ENCODE measurements at places on chromosomes 13 and 19.

- DNase-seq = no peak
Measured at GRCh38 chr19:35862528-35862927, 5.8 kb downstream of the KIRREL2 start.

- DNase-seq = peak; percentile 35
Measured at GRCh38 chr19:32662186-32662585, 12.8 kb downstream of the ANKRD27 start.

GRCh38 chr19:48999481-49000325, 6.0 kb downstream of the RUVBL2 start:
- DNase-seq = peak; percentile 67

DNA sequence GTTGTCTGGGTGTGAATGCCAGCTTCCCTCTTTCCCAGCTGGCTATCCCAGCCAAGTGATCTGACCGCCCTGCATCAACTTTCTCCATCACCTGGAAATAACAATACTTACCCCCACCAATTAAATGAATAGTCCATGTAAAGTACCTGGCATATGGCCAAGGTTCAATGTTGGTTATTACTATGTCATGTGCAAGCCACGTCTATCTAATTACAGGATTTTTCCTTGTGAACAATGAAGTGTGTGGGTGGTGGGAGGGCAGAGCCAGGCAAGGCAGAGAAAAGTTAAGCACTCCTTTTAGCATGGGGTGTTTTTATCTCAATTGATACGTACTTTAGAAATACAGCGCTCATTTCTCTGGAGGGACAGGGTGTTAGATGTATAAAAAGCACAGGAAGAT, 121.1 kb downstream of the NHLRC3 start:
- no peak for DNase-seq

GRCh38 chr19:45958320-45958719, 15.3 kb downstream of the NOVA2 start:
- DNase-seq = no peak

- no peak for DNase-seq
Measured at GRCh38 chr13:50358231-50359040, 343.2 kb downstream of the KCNRG start.

DNA sequence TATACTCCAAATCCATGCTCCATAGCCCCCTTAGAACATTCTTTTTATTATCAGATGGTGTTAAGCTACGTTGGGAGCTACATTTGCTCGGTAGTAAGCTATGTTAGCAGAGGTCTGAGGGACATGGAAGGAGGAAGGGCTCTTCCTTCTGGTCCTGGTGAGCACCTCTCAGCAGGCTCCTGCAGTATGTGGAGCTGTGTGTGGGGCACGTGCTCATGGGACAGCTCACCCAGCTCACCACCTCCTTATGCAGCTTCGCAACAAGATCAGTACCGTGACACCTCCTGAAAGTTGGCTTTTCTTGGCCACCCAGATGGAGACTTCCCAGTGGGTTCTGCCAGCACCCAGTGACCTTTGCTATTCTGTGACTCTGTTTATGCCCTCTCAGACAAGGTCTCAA, 400.5 kb upstream of the SLC10A2 start:
- no peak for DNase-seq

DNA sequence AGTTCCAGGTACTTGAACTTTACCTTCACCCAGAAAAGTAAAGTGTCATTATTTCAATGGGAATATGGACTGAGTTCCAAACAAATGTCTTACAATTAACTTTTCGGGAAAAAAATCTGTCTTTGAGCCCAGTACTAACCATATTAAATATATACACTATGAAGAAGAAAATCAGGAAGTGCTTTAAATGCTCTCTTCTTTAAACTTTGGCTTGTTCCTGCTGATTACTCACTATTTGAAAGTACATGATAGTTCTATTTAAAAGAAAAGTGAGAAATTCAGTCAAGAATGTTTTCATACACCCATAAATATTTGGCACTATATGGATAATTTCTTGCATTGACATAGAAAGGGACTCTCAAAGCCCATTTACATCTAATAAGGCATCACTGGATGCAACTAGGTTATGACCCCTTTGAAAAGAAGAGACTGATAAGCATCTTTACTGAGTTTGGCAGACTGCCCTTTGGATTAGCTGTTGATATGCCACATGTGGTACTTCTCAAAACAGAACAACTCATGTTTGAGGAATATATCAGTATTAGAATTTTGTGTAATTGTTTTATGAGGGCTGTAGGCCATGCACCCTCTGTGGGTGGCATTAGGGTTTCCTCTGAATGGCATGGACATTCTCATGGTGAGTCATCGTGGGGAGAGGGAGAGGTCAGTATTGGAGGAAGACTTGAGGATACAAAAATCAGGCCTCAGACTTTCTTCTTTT, 25.0 kb upstream of the VWA8 start:
- DNase-seq = peak; percentile 93

- DNase-seq = peak; percentile 37
Measured at GRCh38 chr19:4103080-4103433, 20.9 kb downstream of the MAP2K2 start.

GRCh38 chr19:41426952-41427646, at the start of gene B3GNT8:
B3GNT8 (minus strand) TSS chr19:41427374; CDS start chr19:41426778, 596 bp downstream.
- peak; percentile 64 for DNase-seq

- DNase-seq = peak; percentile 82
Measured at GRCh38 chr13:110546926-110547325, 14.6 kb downstream of the RAB20 start.

- DNase-seq = no peak
Measured at GRCh38 chr13:86282442-86282841, 483.2 kb upstream of the SLITRK6 start.

- DNase-seq = no peak
Measured at GRCh38 chr13:49326222-49326917, 78.6 kb downstream of the CDADC1 start.

- DNase-seq = no peak
Measured at GRCh38 chr19:10143681-10144080, 24.0 kb upstream of the EIF3G start.

DNA sequence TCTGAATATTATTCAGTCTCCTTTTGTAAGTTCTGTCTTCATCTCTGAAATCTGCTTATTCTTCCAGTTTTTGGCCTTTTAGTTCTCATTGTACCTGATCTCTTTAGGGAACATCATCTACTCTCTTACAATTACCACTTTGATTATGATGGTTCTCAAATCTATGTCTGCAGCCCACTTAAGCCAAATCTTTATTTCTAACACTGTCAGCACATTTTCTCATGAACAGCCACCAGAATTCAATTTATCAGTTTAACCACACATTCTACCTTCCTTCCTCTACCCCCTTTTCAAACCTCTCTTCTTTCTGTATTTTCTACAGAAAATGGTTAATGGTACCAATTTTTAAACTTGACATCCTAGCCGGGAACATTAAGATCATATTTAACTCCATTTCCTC, 175.3 kb downstream of the FGF14 start:
- no peak for DNase-seq

DNA sequence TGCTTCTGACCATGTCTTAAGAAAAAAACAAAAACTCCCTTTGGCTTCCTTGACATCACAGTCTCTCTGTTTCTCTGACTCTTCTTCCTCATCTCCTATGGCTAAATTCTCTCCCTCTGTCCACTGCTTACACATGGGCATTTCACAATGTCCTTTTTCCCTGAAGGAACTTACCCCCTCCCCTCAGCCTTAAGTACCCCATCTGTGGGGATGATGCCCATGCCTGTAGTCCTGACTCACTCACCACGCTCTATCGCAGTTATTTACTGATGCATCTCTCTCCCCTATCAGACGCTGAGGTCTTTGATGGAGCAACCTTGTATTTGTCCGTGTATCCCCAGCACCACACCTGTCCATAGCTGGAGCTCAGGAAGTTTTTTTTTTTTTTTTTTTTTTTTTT, 32.4 kb downstream of the ACTN4 start:
- DNase-seq = peak; percentile 66

DNA sequence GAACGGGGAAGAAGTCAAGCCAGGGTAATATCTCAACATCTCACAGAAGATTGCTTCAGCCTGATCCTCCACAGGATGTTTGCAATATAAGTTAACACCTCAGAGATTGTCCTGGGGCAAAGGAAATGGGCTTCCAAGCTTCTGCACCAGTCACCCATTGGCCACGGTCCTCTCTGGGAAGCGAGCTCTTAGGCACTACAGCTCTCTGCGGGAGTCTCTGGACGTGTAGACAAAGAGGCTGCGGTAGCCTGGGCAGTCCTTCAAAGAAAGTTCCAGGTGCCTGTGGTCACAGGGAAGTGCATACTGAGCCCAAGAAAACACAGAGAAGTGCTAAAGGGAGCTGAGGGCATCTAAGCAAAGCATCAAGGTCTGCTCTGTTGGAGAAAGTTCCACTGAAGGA, 805.7 kb downstream of the DIAPH3 start:
- DNase-seq = no peak

- DNase-seq = peak; percentile 60
Measured at GRCh38 chr13:111043575-111043982, 71.5 kb upstream of the ARHGEF7 start.

DNA sequence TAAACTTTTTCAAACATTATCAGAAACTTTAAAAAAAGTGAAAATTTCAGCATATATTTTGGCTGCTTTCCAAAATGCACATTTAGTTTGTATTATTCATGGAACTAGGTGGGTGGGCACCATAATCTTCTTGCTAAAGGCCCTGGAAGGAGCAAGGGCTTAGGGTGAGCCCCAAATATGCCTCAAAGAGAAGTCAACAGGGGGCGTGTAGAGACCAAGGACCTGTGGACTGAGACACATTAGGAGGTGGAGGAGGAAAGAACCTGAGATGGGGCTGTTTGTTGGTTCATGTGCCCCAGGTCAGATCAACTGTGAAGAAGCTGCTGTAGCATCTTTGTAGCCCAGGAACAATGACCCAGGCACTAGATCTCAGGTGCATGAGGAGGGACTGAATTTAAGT, 79.6 kb upstream of the OLFM4 start:
- DNase-seq = no peak

- DNase-seq = no peak
Measured at GRCh38 chr13:100442095-100442832, 146.3 kb downstream of the GGACT start.

- no peak for DNase-seq
Measured at GRCh38 chr13:112061367-112062061, 5.4 kb upstream of the SOX1 start.

DNA sequence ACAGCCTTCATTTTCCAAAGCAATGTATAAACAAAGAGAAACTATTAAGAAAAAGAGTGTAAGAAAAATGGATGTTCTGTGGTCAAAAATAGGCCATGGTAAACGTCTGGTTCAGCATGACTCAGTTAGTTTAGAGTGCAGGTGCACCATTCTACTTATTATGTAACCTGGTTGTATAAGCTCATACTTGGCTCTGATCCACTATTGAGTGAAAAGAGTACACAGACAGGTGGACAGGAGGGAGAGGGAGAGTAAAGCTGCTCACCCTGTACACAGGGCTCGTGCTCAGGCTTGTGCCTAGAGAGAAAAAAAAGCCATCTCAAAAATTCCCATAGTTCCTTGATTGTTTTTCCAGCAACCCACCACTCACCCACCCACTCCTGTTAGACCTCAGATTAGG, 85.8 kb upstream of the ZNF91 start:
- no peak for DNase-seq

GRCh38 chr19:36460046-36460445, 29.3 kb downstream of the ZNF566 start:
- DNase-seq = peak; percentile 35

DNA sequence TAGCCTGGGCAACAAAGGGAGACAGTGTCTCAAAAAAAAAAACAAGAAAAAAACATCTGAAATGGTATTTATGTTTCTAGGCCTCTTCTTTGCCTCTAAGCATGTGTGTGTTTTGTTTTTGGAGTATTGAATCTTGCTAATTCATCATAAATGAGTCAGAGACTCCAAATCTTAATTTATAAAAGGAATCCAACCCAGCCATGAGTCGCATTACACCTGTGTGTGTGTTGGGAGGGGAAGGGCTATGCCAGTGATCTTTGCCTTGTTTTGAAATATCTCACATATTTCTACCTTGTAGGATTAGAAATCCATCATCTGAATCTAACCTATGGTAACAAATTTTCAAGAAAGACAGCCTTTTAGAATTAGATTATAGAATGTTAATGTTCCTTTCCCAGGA, 4.0 kb downstream of the ZNF331 start:
- DNase-seq = no peak

DNA sequence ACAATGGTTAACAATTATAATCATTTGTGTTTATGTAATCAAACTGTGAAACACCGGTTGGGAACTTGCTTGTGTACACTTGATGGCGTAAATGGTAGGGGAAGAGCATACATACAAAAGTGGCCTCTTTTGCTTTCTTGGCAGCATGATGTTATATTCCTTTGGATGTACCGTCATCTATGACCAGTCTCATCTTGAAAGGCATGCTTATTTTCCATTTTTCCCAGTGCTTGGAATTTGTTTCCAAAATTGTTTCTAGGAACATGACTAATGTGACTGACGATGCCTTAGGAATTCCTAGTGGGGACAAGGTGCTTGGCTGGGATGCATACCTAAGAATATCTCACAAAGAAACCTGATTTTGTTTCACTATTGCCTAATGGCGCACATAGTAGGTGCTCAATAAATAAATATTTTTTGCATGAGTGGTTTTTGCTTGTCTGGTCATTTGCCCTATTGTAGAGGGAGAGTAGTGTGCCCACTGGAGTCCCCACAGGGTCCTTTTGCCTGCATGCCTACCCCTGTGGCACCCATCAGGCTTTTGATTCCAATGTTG, 45.5 kb downstream of the SAE1 start:
- peak; percentile 59 for DNase-seq

DNA sequence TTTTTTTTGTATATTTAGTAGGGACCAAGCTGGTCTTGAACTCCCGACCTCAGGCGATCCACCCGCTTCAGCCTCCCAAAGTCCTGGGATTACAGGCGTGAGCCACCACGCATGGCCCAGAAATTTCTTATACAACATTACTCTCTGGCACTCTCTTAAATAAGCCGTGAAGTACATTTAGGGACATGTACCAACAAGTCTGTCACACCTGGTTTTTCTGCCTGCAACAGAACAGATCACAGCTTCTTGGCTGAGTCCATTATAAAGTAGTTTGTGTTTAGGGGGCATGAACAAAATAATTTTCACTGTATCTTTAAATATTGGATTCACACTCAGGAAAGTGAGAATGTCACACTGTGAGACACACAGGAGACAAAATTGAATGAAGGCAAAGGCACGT, 1567.3 kb downstream of the SLITRK5 start:
- no peak for DNase-seq

DNA sequence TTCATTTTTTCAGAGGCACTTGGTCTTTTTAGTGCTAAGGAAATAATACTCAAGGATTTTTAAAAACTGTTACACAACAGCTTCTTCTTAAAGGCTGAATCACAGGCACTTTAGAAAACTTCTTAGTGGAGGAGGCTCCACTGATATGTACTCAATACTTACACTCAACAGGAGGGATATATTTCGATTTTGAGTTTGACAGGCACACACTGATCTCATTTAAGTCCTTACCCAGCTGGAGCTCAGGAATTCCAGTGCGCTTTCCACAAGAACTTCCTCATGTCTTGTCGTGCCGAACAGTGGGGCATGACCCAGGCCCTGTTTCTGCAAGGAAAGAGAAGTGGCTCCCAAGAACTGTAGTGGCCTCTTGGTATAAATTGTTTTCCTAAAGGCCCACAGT, 103.8 kb downstream of the RGCC start:
- no peak for DNase-seq

DNA sequence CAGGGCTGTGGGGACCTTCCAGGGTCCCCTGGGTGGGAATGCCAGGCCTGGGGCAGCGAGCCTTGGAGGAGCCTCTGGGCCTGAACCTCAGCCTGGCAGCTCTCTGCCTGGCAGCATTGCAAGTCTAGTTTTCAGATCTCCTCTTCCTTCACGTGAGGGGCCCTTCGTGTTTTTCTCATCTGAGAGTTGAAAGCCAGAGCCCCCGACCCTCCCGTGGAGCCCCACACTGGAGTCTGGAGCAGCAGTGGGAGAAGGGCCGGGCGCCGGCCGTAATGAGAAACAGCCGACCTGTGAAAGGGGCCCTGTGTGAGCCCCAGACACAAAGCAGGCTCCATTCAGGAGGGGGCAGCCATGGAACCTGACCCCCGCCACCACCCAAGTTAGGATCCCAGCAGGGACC, 19.3 kb downstream of the TMED1 start:
- no peak for DNase-seq

Data from EL (cell line).